Activated CD8-positive, alpha-beta memory T cell treated with anti-CD3 and anti-CD28 coated beads for 24 hours (primary cell): ENCODE measurements at places on chromosomes 2 and 18.

- DNase-seq, result no peak
Observed at GRCh38 chr18:37889963-37890362, 324.4 kb upstream of the CELF4 start.

- DNase-seq, result no peak
Observed at GRCh38 chr2:137190411-137191195, 425.3 kb downstream of the THSD7B start.

DNA sequence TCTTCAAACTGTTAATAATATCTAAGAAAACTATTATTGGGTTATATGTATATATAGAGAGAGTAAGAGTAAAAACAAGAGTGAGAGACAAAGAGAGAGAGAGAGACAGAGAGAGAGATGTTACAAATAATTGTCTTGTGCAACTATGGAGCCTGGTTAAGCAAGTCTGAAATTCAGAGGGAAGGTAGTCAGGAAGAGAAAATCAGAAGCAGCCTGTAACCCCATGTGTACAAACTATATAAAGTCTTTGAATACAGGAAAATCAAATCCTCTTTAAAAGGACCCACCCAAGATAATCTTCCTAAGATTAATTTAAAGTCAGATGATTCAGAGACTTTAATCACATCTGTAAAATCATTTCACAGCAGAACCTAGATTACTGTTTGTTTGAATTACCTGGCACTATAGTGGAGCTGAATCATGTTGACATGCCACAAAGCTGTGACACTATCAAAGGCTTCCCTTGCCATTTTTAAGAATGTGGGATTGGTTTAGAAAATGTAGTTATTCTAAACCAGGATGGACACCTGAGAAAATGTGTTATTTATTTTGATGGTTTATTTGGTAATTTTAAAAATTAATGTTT, 301.7 kb upstream of the FSIP2 start:
- DNase-seq, result no peak

GRCh38 chr2:53460347-53460746, 307.3 kb upstream of the CHAC2 start:
- DNase-seq, result no peak

DNA sequence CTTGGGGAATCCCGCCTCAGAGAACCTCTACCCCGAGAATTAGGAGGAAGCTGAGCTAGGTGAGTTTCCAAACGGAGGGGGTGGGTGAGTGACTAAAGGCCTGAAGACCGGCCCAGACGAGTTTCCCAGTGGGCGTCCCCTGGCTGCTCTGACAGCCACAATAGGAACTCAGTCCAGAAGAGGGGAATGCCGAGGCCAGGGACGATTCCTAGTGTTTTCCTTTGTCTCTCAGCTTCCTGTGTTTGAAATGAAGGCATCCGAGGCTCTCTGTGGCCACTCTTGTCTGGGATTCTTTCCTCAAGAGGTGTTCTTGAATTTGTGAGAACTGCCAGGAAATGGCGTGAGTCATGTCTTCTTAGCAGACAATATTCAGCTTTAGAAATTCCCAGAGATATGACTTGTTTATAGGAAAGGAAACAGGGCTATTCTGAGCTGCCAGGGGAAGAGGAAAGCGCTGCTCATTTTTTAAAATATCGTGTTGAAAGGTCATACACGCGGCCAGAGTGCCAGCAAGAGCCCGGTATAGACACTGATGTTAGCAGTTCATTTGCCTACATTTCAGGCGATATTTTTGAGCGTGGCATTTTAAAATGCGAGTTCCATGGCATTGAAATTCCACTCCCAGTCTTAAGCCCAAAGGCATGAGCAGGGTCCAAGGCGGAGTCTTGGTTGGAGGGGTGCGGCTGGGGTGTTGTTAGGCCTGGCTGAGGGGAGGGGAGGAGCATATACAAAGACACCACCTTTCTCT, 169.1 kb upstream of the KLF7 start:
- DNase-seq, result peak; percentile 66

DNA sequence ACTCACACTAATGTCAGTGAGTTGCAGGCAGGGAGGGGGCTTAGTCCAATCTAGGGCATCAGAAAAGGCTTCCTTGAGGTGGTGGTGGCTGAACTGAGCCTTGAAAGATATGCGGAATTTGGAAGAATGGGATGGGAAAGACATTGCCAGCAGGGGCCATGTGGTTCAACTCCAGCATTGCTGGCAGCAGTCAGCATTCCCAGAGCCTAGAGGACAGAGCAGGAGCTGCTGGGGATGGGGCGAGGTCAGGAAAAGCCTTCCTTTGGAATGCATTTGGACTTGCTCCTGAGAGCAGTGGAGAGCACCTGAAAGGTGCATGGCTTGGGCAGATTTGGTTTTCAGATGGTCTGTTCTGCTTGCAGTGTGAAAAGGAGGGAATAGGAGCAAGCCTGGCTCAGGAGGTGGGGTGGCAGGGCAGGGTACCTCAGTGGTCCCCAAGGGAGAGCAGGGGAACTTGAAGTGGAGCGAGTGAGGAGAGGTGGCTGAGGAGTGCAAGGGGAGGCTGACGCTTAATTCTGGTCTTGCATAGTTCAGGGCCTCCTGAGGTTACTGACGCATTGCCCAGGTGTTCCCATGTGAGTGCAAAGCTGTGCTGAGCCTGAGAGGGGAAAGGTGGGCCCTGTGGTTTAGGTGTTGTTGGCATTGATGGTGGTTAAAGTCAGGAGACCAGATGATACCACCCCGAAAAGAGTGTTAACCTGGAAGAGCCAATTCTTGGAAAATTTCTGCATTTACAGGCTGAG, 112.1 kb upstream of the MGAT5 start:
- peak; percentile 50 for DNase-seq

- DNase-seq, result no peak
Observed at GRCh38 chr2:177717831-177718618, 325.5 kb downstream of the AGPS start.

- DNase-seq, result no peak
Observed at GRCh38 chr2:47119001-47119400, 36.1 kb downstream of the STPG4 start.

DNA sequence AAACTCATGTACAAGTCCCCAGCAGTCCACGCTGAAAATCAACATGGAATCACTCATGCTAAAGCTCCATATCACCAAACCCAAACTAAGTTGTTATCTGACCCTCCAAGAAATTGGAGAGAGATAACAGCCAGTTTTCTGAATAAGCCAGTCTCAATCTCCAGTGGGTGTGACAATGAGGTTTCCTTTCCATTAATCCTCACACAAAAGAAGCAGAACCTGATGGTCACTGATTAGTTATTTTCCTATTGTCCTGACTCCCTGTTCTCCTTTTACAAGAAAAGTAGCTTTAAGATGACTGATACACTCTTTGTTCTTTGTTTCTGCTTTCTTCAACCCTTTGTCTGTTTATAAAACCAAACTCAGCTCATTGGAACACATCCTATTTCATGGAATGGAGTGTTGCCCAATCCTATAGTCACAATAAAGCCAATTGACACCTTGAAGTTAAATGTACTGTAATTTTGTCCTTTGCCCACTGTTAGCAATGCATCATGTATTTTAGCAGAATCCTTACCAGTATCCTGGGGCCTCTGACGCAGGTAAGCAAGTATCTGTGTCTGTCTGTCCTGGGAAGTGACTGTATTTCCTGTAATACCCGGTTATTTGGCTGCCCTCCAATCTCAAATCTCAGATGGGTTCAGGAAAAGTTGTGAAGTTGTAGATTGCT, 30.6 kb upstream of the SH3RF3 start:
- DNase-seq, result no peak

DNA sequence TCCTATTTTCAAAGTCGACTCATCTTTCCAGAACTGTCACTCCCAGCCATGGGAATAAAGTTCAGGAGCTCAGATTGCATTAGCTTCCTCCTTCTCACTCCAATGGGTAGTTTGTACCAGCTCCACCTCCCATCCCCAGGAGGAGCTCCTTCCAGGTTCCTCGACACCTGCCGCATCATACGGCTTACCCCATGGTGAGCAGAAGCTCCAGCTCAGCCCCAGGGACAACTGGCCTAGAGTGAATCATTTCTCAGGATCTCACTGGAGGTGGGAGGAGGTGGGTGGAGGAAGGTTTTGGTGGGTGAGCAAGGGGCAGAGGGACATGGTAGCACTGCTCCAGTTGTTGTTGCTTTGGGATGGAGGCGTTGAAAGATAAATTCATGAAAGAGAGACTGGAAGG, 196.3 kb upstream of the PKDCC start:
- no peak for DNase-seq

DNA sequence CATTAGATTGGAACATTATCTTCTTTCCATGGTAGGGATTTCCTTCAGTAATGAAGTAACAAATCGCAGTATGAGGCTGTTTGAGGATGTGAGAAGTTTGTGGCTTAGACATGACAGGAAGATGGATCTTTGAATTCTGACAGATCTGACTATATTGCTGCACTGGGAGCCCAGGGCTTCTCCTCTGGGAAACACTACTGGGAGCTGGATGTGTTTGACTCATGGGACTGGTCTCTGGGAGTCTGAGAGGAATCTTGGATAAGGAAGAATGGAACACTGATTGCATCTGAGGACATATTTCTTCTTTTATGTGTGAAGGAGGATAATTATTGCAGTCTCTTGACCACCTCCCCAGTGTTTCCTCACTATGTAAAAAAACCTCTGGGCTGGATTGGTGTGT, 77.2 kb upstream of the ST6GAL2 start:
- DNase-seq, result no peak

- DNase-seq, result no peak
Observed at GRCh38 chr2:208939852-208940251, 484.0 kb upstream of the MAP2 start.

DNA sequence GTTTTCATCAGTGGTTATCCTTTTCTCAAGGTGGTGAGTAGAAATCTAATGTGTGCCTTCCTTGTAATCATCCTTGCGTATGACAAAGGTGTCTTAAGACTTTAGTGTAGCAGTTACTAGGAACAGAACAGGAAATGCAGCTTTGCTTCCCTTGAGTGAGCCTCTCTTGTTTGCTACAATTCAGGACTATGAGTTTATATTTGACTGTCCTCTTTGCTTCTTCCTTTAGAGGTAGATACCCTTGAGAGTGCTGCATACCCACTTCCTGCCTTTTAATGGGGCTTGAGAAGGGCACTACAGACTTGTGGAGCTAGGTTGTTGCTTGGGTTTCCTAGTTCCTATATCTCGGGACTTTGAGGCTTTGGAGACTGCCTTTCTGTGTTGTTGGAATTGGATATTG, 3.8 kb downstream of the KCNJ13 start:
- no peak for DNase-seq

- DNase-seq, result no peak
Observed at GRCh38 chr2:46334389-46335271, 37.4 kb downstream of the EPAS1 start.

DNA sequence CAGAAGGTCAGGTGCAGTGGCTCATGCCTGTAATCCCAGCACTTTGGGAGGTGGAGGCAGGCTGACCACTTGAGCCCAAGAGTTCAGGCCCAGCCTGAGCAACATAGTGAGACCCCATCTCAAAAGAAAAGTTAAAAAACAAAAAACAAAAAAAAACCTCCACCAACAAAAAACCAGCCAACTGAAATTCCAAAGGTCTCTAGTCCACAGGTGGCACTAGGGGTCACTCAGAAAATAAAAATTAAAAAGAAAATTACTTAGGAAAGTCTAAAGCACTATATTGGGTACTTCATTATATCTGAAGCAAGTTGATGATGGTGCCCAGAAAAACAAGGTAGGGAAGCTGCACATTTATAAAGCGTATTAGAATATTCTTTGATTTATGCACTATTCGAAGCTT, 26.9 kb downstream of the ANXA4 start:
- DNase-seq, result no peak

DNA sequence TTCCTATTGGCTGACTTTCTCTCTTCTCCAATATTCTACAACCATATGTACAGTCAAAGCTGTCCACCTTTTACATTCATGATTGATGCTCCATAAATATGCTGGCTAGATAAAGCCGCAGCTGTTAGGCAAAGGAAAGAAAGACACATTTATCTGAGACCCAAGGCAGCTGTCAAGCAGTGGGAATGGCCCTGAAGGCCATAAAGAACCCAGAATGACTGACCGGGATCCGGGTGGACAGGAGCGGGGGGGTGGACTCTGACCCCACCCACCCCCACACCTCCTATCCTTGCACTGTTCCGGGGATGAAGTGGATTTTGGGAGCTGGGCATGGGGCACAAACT, 116.4 kb downstream of the RTP5 start:
- no peak for DNase-seq

DNA sequence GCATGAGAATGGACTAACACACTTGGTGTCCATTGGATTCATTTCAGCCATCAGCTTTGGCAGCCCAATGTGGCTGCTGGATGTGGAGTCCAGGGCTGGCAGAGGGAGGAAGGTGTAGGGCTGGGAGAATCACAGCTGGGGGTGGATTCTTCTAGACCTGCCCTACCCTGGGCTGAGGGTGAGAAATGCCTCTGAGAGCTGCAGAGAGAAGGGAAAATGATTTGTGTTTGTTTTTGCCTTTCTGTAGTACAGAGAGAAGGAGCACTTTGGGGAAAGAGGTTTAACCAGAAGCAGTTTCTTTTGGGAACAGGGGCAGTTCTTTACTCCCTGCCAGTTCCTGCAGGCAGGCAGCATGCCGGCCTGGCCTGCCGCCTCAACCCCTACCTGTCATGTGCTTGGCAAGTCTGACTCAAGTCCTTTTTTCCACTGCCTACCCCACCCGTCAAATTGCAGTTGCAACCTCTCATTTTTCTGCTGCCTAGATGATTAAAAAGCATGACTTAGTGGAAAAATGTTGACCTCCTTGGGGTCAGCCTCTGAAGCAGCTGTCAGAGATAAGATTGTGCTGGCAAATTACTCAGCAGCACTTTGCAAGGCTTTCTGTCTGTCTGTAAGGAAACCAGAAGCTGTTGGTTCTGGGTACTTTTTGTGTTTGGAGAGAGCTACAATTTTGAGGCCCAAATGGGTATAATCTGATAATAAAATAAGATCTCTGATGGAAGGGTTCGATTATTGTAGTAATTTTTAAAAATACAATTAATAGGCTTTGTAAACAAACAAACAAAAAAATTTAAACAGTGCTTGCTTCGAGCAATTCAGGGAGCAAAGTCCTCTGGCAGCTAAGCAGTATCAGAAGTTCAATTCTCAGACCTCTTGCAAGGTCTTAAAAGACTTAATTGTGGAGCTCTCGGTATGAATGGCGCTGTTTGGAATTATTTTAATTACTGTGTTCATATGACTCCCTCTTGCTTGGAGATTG, 21.7 kb downstream of the LBH start:
- DNase-seq, result no peak

DNA sequence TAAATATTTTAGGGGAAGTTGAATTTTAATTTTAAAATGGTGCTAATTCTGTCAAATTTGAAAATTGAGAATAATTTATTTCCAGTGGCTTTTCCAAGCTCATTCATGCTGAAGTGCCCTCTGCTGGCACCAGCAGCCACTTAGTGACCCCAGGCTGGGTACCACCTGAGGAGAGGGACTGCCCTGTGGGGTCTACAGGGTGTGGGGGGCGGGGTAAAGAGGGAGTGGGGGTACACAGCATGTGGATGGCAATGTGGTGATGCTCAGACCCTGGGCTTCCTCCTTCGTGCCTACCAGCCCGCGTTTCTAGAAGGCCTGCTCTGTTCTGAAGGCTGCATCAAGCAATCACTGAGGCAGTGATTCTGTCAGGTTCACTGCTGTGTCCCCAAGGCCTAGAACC, 45.1 kb upstream of the SCLY start:
- DNase-seq, result peak; percentile 55

GRCh38 chr2:199818754-199819153, 32.2 kb downstream of the FTCDNL1 start:
- no peak for DNase-seq
